ENCODE measurements at places on chromosomes 4 and X.

GRCh38 chr4:131052646-131053045, 1956.7 kb downstream of the C4orf33 start:
- DNase-seq = no peak

DNA sequence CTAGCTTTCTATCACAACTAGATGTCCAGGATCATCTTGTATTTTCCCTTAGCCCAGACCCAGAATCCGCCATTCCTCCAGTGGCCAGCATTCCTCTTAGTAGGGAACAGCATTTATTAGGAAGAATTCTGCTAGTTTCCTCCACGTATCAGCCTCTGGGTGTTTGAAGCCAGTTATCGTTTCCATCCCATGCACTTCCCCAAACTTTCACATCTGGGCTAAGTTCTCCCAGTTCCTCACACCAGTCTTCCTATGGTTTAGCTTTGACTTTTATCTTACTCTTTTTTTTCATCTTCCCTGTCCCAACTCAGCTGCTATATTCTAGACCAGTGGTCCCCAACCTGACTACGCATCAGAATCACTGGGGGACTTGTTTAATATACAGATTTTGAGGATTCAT, 53.5 kb upstream of the PRSS48 start:
- DNase-seq = no peak

GRCh38 chr4:6914448-6914847, 4.8 kb downstream of the TBC1D14 start:
- DNase-seq = no peak

DNA sequence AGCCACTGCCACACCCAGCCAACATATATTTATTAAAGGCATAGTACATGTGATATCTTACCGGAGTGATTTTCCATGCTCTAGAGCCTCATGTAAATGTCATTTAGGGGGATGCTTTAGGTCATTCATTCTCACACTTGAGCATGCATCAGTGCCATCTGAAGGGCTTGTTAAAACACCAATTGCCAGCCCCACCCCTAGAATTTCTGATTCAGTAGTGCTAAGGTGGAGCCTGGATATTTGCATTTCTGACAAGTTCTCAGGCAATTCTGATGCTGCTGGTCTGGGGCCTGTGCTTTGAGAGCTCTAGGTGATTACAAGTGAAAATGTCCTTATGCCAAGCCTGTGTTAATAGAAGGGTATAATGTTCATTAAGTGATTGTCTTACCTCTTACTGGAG, 107.7 kb downstream of the PHEX start:
- no peak for DNase-seq

- no peak for DNase-seq
These were observed 235.3 kb downstream of the TACR3 start for GRCh38 chr4:103484521-103484920.

DNA sequence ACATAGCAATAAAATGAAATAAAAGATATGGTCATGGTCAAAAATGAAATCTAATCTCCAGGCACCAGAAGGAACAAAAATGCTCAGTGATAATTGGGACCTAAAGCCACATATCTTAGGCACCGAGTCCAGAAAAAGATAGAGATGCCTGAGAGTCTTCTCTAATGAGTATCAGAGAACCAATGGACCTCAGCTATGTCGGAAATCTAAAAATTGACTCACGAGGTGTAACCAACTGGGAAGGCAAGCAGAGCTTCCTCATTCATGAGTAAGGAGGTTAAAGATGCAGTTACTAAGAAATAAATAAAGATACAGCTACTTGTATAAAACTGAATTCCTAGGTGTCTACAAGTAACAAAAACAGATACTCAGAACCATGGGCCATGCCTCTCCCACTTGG, 72.1 kb downstream of the KLHL34 start:
- no peak for DNase-seq

DNA sequence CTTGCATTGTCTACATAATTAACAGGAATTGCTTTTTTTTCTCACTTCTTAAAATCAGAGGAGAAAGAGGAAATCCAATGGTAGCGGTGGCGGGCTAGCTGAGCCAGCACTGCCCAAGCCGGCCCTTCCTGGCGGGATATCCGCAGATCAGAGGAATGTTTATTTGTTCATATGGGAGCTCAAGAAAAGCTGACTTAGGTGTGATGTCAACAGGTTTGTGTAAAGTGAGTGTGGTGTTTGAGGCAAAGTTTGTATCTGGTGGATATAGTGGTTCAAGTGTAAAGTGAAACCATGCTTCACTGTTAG, 466 bp upstream of the SLC39A8 start:
- no peak for DNase-seq

All from right renal pelvis (tissue), 4 donors.